Right renal cortex interstitium (tissue), 3 donors: ENCODE measurements at places on chromosomes 12 and 14. TPM values are rescaled to one million over a fixed set of nuclear protein-coding genes. Genes with fewer than 3 reads are reported as not detected.

- no peak for DNase-seq
These were observed 104.7 kb downstream of the ST8SIA1 start for GRCh38 chr12:22229652-22230279.

Gene MANSC4
- not detected for polyA plus RNA-seq

DNA sequence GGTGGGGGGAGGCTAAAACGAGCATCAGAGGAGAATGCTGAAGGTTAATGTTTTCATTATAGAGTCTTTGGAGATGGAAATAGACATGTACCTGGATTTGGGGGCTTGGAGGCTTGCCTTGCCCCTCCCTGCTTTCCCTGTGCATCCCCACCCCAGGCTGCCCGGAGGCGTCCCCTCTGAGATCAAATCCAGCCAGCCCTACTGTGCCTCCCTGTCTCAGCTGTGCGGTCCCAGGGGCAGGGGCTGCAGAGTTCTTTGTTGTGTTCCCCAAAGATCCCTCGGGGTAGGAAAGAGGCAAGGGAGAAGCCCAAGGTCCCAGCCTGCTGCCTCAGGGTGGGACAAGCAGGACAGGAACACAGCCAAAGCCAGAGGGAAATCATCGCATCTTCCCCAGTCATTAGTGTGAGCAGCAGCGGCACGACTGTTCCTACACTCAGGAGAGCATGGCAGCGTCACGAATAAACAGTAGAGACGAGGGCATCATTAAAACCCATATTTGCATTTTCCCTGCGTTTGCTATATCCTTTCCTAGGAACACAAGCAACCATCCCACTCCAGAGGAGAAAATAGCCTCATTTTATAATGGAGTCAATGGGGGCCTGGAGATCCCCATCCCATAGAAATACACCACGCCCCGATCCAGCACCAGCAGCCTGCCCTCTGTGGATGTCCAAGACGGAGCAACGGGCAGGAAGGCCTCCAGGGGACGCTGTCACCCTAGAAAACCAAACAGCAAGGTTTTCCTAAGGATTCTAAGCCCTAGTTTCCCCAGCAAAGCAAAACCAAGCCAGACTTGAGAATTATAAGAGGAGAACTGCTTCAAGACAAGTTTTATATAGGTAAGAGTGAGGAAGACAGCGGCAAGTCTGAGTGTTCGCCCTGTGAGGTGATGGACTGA lies 32.4 kb downstream of the ANO2 start:
- no peak for DNase-seq

GRCh38 chr12:115485503-115485902 lies 792.0 kb downstream of the MED13L start:
- no peak for DNase-seq

Gene MYL6B
- polyA plus RNA-seq: 176 TPM

DNA sequence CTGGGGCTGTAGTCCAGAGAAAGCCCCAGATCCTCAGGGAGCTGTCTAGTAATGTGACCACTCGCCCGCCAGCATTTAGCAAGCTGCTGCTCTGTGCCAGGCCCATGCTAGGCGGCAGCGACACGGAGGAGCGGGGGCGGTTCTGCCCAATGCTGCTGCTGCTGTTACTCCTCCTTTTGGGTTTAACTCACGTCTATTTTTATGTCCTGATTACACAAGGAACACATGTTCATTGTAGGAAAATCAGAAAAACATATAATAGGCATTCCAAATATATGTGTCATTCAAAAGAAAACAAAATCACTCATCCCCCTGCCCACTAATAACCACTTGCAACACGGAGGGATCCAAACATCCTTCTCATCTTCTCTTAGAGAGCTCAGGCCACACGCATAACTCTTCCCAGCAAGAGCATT lies 30.4 kb downstream of the CCDC92 start:
- no peak for DNase-seq

DNA sequence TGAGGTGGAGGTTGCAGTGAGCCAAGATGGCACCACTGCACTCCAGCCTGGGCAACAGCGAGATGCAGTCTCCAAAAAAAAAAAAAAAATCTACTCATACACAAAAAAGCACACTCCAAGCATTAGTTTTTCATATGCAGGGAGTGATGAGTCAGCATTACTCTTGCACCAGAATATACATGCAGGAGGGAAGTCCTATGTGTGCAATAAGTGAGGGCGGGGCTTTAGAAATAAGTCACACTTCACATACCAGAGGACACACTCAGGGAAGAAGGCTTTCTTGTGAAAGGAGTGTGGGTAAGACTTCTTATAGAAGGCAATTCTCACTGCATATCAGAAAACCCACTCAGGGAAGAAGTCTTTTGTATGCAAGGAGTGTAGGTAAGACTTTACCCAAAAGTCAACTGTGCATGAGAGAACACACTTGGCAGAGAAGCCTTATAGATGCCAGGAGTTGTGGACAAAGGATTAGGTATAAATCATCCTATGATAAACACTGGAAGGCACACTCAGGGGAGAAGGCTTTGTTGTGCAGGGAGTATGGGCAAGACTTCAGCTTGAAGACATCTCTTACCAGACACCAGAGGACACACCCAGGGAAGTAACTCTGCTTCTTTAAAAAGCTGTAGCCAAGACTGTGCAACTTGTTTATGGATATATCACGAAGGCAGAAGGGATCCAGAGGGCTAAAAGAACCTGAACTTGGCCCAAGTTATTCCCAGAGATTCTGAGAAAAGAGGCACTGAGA lies 50.5 kb downstream of the ATF7 start:
- no peak for DNase-seq

DNA sequence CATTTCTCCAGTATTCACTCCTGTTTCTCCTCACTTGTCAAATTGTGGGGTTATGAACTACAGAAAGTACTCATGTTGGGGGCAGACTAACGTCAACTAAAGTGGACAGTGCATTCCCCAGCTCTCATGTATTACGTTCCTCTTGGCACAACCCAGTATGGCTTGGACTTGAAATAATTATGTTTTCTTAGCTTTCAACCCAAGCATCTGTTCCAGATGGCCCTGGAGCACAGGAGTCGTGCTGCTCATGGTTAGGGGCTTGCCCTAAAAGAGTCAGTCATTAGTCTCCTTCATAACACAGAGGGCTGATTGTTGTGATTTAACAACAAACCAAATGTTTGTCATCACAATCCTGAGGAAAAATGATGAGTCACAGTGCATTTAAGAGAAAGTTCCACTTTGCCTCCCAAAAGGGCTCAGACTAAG lies 154.4 kb downstream of the RPAP3 start:
- DNase-seq: no peak

Gene TSPAN11
- polyA plus RNA-seq: 4.4 TPM

Gene LRP1
- polyA plus RNA-seq: 69.2 TPM

DNA sequence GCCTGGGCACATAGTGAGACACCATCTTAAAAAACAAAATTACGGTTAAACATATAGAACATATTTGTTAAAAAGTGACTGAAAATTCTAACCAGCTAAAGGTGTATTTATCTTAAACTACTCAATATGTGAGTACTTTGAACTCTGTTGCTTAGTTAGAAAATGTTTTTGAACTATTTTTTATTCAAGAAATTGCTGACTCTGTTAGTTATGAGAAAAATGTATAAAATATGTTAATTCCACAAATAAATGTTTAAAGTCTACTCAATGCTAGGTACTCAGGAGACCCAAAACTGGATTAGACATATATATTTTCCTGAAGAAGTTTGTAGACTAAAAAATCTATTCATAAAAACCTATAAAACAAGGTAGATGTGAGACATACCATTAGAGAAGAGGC lies 23.0 kb upstream of the GPR33 start:
- no peak for DNase-seq

- DNase-seq: no peak
These were observed 50.1 kb downstream of the CCDC88C start for GRCh38 chr14:91367173-91368171.

DNA sequence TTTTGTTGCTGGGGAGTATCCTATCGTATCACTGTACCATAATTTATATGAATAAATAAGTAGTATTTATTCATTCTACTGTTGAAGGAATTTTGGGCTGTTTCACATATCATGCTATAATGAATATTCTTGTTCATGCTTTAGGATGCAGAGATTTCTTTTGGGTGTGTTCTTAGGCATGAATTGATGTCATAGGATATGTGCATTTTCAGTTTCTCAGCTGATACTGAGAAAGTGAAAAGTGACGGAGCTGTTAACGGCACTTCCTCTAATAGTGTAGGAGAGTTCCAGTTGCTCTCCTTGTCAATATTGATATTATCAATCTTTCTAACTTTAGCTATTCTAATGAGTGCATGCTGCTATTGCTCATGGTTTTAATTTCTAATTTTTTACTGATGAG lies 23.2 kb upstream of the SDR39U1 start:
- no peak for DNase-seq

GRCh38 chr14:42173206-42173605 lies 566.5 kb downstream of the LRFN5 start:
- no peak for DNase-seq
